Anterior cingulate cortex (tissue), 58 donors: ENCODE measurements at places on chromosomes 5 and 9.

DNA sequence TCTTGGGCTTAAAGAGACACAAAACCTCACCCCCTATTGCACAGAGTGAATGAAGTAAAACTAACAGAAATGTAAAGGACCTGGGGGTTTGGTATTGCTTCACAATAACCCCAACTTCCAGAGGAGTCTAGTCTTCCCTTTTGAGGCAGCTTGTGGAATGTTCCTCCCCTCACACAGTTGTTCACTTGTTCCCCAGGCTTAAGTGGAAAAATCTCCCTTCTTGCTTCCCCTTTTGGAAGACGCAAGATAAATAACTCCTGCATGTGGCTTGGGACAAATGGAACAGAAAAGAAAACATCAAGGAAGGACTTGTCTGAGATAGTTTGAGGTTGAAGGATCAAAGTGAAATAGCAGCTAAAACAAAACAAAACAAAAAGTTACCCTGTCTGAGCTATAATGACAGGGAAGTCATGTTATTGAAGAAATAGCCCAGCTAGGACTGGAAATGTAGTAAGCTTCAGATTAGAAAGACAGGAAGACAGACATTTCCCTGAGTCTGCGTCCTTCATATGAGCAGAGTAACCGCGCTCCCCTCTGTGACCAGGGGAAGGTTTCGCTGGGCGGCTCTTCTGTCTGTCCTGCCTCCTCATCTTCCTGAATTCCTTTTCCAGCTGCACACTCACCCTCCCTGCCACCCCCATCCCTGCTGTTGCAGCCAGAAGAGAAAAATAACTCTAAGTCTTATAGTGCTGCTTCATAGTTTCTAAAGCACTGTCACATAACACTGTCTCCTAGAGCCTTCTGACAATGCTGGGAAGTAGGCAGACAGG, 8.8 kb downstream of the SPARC start:
- DNase-seq = no peak

- DNase-seq = no peak
Measured at GRCh38 chr5:122673343-122673742, 101.5 kb upstream of the SNX2 start.

DNA sequence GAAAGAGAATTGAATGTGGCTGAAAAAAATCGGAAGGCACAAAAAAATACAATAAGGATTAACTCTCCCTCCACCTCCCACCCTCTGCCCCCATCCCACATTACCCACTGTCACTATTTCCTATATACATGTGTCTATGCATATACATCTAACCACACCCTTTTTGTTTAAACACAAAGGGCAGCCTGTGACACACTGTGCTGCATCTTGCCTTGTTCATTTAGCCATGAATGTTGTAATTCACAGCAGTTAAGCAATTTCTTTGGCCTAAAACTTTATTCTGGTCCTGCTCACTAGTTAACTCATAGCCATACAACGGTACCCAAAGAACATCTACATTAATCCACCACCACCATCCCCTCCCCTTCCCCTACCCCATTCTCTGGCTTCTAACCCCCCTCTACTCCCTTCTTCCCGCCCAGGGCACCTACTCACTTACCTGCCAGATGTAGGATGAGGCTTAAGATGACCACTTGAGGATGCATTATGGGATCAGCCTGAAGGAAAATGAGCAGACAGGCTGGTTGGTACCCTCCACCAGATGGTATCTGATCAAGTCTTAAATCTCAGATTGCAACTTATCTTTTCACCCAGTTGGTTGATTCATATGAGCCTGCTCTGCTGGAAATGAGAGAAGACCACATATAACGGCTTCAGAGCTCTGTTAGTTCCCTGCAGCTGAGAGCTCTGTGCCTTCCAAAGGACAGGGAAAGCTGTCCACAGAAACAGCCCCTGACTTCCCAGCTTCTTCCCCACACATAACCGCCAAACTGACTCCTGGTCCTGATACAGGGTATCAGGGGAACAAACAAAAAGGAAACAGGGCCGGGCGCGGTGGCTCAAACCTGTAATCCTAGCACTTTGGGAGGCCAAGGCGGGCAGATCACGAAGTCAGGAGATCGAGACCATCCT, 1.2 kb downstream of the HAVCR1 start:
- no peak for DNase-seq

- no peak for DNase-seq
Measured at GRCh38 chr9:129036923-129037766, 719 bp downstream of the MIGA2 start.

DNA sequence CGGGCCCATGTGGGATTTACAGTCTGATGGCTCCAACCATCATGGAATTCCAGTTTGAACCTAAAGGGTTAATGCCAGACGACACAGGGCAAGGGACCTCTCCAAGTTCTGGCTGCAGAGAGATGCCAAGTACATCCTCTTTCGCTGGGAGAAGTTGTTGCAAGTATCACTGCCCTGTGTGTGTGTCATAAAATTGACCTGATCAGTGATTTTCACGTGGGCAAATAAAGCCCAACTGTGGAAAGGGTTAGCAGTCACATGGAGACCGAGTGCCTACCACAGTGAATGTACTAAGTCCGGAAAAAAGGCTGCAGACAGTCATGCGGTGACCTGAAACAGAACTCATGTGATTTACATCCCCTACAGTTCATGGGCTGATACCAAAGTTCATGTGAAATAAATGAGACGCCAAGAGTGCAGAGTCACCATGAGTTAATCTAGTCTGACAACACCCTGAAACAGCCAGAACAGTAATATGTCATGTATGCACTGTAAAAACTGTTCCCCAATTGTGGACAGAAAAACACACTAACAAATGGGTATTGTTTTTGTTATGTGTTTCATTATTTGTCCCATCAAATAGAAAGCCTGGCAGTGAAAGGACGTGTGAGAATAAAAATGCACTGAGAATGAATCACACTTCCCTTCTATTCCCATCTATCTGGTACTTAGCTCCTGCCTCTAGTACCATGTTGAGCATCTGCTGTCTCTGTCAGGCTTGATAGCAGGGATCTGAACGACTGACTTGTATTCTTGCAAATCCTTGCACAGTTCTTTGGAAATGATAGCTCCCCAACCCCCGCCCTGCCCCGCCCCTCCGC, 115.7 kb downstream of the SUSD1 start:
- peak; percentile 10 for DNase-seq

DNA sequence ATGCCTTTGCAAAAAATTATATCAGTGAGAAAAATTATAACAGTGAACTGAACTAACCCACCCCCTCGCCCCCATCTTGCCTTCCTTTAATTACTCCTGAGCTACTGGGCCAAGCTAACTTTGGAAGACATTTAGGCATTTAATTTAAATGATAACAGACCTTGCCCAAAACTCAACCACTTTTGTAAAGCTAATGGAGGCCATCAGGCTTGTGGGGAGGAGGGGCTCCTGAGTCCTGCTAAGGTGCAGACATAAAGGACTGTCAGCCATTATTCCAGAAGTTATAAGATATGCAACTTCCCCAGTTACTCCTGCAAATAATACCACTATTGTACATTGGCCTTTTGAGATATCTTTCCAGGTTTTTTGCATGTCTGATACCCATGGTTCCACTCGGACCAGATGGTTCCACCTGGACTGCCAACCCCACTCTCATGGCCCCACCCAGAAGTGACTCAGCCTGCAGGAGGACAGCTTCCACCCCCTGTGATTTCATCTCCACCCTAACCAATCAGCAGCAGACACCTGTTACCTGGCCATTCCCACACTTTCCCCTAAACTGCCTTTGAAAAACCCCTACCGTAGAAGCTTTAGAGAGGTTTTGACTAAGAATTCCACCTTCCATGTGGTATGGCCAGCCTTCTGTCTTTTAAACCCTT, 805.4 kb upstream of the CDH6 start:
- DNase-seq = no peak

GRCh38 chr5:57302164-57302563, 128.3 kb downstream of the GPBP1 start:
- DNase-seq = no peak

DNA sequence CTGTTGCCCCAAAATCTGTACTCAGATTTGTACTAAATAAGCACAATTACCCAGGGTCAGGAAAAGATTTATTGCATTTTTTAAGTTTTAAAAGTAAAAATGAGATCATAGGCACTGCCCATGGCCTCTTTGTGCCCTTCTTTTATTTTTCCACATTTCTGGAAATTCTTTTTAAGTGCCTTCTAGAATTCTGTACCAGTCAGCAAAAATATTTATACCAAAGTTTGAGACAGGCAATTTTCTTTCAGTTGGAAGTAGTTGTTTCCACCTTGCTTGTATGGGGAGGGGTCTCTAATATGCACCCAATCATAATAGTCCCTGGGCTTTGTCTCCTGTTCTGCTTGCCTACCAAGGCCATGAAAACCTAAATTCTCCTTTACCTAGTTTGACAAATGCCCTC, 5.6 kb upstream of the RNF20 start:
- DNase-seq = no peak

DNA sequence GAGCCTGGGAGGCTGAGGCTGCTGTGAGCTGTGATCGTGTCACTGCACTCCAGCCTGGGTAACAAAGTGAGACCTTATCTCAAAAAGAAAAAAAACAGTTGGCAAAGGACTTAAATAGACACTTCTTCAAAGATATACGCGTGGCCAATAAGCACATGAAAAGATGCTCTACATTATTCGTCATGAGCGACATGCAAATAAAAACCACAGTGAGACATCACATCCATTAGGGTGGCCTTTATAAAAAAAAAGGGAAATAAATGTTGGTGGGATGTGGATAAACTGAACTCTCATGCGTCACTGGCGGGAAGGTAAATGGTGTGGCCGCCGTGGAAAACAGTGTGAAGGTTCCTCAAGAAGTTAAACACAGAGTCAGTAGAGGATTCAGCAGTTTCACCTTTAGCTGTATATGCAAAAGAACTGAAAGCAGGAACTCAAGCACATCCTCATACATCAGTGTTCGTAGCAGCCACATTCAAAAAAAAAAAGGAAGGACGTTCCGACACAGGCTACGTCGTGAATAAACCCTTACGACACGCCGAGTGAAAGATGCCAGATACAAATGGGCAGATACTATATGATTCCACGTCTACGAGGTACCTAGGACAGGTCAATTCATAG, 24.5 kb upstream of the NRARP start:
- DNase-seq = no peak

- DNase-seq = no peak
Measured at GRCh38 chr5:133841831-133842750, 126.3 kb downstream of the C5orf15 start.

DNA sequence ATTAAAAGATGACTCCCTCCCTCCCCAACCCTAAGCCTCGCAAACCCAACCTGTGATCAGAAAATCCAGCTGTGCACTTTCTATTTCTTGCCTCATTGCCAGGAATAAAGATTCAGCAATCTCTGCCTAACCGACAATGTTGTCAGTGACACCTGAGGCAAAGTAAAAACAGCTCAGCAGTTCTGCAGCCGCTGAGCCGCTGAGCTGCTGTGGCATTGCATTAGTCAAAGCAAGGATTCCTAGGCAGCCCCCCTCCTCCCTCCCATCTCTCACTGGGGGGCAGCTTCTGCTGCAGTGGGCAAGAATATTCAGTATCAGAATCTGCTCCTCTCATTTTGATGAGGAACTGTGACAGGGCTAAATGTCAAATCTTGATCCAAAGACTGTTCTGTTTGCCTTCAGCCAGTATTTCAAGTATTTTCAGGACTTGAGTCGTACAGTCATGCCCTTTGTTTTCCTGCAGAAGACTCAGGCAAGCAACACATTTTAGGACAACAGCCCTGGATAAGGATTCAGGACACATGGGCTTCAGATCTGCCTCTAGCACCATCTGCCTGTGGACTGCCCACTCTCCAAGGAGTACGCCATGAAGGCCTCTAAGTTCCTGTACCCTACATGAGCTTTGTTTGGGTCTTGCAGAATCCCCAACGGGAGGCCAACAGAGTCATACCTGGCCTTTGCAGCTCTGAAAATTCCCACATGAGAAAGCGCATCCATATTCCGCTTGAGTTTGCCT, 41.1 kb upstream of the DAP start:
- no peak for DNase-seq

GRCh38 chr5:169842699-169843098, 137.6 kb downstream of the INSYN2B start:
- no peak for DNase-seq

- no peak for DNase-seq
Measured at GRCh38 chr9:77505232-77505631, 142.9 kb downstream of the GNA14 start.

GRCh38 chr5:13251623-13252376, 692.7 kb downstream of the DNAH5 start:
- peak; percentile 5 for DNase-seq

- DNase-seq = no peak
Measured at GRCh38 chr9:6917162-6917561, 159.4 kb downstream of the KDM4C start.

- DNase-seq = no peak
Measured at GRCh38 chr5:149938279-149938678, 6.3 kb downstream of the PDE6A start.

DNA sequence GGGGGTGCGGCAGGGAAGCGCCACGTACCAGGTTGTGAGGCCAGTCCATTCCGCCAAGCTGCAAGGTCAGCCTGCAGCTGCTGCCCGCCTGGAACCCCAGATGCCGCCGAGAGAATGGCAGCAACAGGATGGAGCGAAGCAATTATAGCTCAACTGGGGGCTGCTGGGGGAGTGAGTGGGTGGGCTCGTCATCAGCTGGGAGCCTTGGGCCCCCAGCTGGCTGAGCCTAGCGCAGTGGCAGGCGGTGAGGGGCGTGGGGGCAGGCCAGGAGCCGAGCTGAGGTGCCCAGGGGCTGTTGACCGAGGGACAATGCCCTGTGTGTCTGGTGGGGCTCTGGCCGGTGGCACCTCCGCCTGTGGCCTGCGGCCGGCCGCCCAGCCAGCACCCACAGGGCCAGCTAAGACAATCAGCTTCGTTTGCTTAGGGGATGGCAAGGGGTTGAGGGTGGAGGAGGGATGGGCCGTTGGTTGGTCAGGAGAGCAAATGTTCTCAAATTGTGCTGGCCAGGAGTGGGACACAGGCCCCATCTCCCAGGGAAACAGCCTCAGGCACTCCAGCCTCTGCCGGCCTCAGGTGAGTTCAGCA, at the start of gene IL17B:
Gene IL17B, minus strand, starts transcription at position 116 of the 585 bp plus-strand sequence. Its CDS starts 67 bp downstream, at position 49.
- DNase-seq = no peak

GRCh38 chr5:79840084-79840990, 150.7 kb downstream of the CMYA5 start:
- DNase-seq = no peak

DNA sequence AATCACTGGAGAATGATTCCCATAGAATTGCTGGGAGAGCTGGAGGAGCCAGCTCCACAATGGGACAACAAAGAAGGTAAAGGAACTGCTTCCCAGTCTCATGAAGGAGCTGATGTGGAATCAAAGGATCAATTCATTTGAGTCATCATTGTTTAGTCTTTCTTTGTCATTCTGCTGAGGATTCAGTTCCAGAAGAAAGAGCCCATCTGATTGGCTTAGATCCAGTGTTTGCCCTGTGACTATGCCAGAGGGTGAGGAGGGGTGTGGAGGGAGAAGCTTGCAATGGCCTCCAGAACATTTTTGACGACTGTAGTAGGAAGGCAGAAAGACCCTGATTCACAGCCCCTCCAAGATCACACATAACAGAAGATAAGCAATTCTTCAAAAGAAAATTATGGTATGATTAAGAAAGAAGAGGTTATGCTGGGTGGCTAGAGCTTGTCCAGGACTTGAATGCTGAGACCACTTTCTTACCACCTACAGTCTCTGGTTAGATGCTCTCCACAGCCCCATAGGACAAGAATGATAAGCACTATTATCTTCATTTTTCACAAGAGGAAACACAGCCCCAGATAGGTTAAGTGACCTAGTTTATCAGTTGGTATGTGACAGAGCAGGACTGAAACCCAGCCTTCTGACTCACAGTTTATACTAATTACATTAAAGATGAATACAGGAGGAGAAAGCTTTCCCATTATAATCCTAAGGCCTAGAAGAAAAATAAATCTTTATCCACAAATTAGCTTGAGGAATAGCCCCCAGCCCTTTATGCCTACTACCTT, 363.1 kb downstream of the PRELID2 start:
- no peak for DNase-seq
